ENCODE measurements at places on chromosomes 1 and 21.

DNA sequence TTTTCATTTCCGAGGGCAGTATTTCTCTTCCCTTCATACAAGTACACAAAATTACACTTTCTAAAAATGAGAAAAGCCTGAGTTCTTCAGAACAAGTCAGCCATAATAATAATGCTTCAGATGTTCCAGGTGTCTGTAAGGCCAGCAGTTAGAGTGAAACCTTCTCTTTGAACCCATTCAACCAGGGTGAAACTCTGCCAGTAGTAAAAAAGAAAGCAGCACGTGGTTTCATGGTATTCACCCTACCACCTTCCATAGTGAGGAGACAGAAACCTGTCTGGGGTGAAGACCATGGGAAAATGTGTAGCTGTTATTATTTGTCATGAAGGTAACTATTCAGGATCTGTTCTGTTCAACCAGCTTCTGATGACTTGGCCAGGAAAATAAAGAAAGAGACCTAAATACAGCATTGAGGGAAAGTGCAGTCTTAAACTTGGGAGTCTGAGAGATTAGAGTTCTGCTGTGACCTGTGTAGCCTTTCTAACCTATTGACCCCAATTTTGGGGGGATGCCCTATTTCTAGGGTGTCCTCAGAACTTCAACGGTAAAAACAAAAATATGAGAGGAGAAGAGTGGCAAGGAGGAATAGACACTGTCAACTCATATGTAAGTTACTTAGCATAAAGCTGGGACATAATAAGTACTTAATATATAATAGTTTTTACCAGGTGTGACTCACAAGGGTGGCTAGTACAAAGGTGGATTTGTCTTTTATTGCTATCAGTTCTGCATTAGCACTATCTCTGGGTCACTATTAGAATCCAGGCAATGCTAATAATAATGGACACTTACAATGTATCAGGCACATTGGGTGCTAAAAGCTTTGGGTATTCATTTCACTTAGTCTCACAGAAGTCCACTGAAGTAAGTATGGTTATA lies 70.0 kb upstream of the TNFSF4 start:
- H3K27me3 ChIP-seq, result peaks cover 4% of the 10 kb centered on the region
- H3K4me3 ChIP-seq, result no peak overlapping the region
- peaks cover 14% of the 10 kb centered on the region for H3K4me1 ChIP-seq
- DNase-seq, result peak; percentile 14
- H3K36me3 ChIP-seq, result no peaks in the 10 kb centered on the region
- no peak overlapping the region for H3K27ac ChIP-seq

GRCh38 chr1:202579806-202580205 lies 130.4 kb downstream of the SYT2 start:
- no peaks in the 10 kb centered on the region for H3K27me3 ChIP-seq
- no peak overlapping the region for H3K27ac ChIP-seq
- no peaks in the 10 kb centered on the region for H3K4me1 ChIP-seq
- H3K4me3 ChIP-seq, result no peak overlapping the region
- H3K36me3 ChIP-seq, result peaks cover 6% of the 10 kb centered on the region
- DNase-seq, result no peak

GRCh38 chr1:172698224-172698623 lies 39.3 kb downstream of the FASLG start:
- no peaks in the 10 kb centered on the region for H3K27me3 ChIP-seq
- DNase-seq, result no peak
- H3K4me1 ChIP-seq, result peaks cover 46% of the 10 kb centered on the region

- no peak overlapping the region for H3K27ac ChIP-seq
- no peaks in the 10 kb centered on the region for H3K4me1 ChIP-seq
- H3K4me3 ChIP-seq, result no peak overlapping the region
Observed at GRCh38 chr1:107549152-107549810, 408.4 kb downstream of the NTNG1 start.
